A549 treated with Hydrocortisone at 1 μM for 4 hours (cell line): ENCODE measurements at places on chromosomes 2 and 18. TPM values are rescaled to one million over a fixed set of nuclear protein-coding genes. Genes with fewer than 3 reads are reported as not detected.

SNED1 gene
- total RNA-seq: 0.47 to 1.2 TPM (median 0.83 TPM) in 5 replicates

REG3G gene
- not detected in 5 replicates for total RNA-seq

LRATD1 gene
- total RNA-seq: 0.05 to 0.10 TPM (median 0.10 TPM) in 5 replicates

ELOA2 gene
- total RNA-seq: not detected in 5 replicates

SP140 gene
- total RNA-seq: 0.16 to 0.29 TPM in 2 of 5 replicates, not detected in the others

RAB31 gene
- total RNA-seq: 17.3 to 28.0 TPM (median 20.5 TPM) in 5 replicates

MALL gene
- 136 to 171 TPM (median 143 TPM) in 5 replicates for total RNA-seq

CPO gene
- not detected in 5 replicates for total RNA-seq
